ENCODE measurements at places on chromosomes 11 and 22.

DNA sequence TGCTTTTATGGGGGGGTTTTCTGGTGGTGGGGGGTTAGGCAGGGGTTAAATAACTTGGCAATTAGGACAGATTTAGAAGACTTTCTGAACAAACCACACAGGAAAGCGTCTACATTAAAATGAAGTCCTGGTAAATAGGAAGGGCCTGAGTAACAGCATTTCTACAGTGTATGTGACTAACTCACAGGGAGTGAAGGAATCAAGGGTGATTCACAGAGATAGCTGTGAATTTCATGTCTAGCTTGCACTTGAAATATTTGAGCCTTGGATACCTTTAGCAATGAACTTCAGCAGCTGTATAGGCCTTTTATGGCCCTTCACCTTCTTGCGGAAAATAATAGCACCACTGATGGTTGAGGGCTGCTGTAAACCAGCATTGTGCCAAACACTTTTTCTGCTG is 26.1 kb upstream of the LDHA start:
- no peak for DNase-seq

GRCh38 chr22:44753189-44754042 is 1.0 kb downstream of the ARHGAP8 start:
- no peak for DNase-seq

DNA sequence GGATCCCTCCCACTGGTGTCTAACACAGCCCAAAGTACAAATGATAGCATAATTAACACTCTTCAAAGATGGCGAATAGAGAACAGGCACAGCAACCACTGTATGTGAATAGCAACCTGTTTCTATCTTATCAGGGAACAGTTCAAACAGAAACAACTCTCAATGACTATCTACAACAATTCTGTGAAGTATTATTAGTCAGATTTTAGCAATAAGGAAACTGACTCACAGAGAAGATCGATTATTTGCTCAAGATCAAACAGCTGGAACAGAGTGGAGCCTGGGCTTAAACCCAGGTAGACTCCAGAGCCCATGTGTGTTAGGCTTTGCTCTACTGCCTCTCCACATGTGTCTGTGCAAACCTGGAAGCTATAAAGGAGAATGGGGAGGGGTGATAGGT is 88.7 kb downstream of the C11orf58 start:
- no peak for DNase-seq

GRCh38 chr11:18012122-18012905 is 533 bp downstream of the SERGEF start:
- no peak for DNase-seq

DNA sequence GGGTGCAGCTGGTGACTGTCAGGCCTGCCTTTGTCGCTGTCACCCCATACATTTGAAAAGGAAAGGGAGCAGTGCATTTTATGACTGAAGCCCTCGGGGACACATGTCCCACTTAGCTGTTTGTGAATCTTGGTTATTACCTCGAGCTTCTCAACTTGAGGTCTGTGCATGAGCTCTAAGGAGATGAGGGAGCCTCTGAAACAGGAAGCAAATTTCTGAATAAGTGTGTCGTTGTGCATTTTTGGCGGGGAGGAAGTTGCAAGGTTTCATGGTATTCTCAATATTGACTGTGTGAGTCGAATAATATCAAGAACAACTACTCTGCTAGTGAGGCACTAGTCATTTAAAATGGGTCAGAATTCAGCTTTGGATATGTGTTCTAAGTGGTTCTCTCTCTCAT is 149.7 kb upstream of the PLET1 start:
- DNase-seq = no peak

GRCh38 chr22:43114958-43115357 is 4.4 kb downstream of the BIK start:
- DNase-seq = no peak

DNA sequence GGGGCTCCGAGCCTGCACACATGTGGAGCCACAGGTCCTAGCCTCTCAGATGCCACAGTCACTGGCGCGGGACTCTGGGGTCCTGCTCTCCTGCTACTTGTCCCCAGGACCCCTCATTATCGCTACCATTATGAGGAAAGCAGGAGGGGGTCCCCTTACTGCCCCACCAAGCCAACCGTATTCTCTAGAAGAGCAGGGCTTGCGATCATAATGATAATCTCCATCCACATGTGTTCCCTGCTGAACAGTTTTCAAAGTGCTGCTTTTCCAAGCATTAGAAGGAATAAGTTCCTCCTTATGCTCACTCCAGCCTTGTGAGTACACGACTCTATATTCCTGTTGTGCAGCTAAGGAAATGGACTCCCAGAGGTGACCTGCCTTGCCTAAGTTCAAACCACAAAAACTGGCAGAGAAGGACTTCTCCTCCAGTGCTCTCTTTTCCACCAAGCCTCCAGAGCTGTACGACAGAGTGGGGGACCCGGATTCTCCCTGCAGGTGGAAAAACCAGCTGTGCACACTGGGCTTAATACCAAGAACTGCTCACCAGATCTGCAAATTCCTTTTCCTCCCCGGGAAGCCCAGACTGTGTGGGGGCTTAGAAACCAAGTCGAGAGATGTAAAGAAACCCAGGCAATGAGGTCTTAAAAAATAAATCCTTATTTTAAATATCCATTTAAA is 92.8 kb upstream of the DRD2 start:
- DNase-seq = no peak

DNA sequence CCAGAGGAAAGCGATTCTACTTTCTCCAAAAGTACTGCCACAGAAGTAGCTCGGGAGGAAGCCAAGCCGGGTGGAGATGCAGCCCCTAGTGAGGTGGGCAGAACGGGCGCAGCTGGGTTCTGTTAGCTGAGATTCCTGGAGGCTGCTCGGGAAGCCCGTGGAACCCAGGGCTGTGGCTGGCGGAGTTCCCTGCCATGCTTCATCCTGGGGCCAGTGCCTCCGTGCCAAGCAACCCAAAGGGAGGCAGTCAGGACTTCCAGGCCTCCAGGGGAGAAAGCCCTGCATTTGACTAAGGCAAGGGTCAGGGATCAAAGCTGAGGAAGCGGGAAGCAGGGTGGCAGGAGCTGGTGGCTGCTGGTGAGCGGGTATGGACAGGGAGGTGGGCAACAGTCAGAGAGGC is 6.7 kb upstream of the TRMU start:
- no peak for DNase-seq

GRCh38 chr11:131311776-131312514 is 58.5 kb upstream of the NTM start:
- no peak for DNase-seq

DNA sequence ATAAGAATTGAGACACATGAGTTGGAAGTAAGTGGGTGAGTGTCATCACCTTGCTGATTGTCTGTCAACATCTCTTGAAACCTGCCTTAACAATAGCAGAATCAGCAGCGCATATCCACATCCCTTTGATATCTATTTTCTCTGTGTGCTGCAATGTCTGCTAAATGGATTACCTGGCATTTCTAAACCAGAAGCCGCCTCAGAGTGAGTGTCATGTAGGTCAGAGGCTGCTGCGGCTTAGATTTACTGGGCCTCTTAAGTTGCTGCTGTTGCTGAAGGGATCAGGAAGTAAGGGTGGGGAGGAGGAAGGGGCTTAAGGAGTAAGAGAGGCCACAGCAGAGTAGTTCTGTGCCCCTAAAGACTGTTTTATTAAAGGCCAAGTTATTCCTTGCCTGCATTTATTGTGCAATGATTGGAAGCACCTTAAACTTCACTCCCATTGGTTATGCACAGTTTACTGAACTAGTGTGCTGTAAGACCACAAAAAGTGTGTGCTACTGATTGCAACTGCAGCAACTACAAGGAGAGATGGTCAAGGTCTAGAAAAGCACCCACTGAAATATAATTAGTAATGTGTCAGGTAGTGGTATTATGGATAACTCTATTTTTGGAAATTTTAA is 29.8 kb upstream of the TMEM41B start:
- DNase-seq = no peak

DNA sequence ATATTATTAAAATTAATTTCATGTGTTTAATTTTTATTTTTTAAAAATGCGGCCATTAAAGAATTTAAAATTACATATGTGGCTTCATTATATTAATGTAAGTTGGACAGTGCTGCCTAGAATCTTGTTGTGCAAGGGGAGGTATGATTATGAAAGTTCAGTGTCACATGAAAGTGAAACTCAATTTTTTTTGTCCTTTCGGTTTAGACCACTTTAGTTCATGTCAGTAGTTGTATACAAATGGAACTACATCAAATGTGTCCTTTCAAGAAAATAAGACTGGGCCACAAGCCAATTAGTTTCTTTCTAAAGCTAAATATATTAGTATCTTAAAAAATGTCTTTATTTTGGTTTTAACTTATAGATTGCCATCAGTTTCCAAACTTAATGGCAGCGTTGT is 35.7 kb downstream of the TBCEL start:
- no peak for DNase-seq

- DNase-seq = peak; percentile 45
Measured at GRCh38 chr11:48307760-48308386, 1.9 kb downstream of the OR4S1 start.

- no peak for DNase-seq
Measured at GRCh38 chr11:123924027-123924426, 15.4 kb upstream of the OR4D5 start.

GRCh38 chr22:20114506-20115475 is 1.1 kb upstream of the RANBP1 start:
- DNase-seq = no peak

DNA sequence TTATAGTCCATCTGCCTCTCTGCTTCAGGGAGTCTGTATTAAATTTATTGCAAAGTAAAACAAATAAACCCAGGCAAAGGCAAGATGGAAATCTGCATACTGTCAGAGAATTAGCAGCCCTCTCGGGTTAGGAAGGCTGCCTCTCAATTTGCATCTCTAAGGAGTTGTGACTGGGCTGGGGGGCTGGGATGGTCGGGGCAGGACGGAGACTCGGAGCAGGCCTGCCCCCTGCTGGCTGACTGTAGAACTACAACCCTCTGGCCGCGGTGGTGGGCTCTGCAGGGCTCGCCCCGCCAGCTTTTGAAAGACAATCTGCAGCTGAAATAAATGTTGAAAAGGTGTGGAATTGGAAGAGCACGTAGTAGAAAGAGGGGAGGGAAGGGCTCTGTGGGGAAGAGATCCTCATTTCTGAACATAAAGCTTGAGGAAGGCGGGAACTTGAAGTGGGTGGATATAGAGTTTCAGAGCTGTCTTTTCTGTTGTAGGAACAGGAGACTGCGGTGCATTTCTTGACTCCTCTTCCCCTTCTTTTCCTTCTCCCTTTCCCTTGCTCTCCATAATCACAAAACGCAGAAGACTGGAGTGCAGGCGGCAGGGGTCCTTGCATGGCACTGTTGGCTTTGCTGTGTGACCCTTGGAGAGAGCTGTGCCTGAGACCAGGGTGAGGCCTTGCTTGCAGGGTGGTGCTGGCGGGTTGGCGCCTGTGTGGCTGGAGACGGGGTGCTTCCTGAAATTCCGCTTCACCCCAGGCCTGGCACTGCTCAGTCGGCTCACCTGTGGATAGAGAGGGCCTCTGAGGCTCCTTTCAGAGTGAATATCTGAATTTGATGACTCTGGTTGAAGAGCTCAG is 22.6 kb upstream of the PKNOX2 start:
- peak; percentile 49 for DNase-seq

DNA sequence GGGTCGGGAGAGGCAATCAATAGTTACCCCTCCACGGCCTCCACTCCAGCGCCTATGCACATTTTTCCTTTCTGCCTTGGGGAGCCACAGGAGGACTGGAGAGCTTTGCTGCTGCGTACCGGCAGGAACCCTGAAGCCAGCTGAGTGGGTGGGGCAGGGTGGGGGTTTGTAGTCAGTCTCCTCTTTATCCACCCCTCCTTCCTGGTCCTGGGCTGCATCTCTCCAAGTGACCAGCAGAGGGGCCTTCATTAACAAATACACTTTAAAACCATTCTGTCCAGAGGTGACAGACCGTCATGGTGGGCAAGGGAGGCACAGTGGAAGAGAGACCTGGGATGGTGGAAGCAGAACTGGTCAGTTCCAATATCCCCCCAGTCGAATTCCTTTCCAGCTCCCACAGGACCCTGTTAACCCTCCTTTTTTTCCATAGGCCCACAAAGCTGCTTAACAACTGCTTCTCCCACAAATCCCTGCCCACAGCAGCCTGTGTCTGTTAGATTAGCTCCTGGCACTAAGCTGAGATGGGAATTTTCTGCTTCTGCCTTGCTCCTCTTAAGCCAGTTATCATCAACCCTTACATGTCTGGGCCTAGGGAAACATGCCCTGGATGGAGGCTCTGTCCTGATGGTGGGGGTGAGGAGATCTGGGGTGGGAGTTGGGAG is 3.9 kb upstream of the ABCG4 start:
- DNase-seq = no peak

DNA sequence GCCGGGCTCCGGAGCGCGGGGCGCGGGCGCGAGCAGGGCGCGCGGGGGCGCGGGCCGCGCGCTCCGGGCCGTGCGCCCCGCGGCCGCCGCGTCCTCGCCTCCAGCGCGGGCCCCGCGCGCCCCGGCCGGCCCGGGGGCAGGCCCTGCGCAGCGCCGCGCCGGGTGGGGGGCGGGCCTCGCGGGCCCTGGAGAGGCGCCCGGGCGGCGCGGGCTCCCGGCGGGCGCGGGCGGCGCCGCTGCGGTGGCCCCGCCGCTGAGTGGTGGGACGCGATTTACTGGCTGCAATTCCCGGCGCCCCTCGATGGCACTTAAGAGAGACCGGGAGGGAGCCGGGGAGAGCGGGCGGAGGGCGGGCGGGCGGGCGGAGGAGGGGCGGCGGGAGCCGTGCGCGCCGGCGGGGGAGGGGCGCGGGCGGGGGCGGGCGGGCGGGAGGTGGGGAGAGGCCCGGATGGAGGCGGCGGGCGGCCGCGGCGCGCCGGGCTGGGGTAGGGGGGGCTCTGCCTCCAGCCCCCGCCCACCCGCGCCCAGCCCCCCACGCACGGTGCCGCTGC is 73.2 kb upstream of the TCF20 start:
- no peak for DNase-seq

DNA sequence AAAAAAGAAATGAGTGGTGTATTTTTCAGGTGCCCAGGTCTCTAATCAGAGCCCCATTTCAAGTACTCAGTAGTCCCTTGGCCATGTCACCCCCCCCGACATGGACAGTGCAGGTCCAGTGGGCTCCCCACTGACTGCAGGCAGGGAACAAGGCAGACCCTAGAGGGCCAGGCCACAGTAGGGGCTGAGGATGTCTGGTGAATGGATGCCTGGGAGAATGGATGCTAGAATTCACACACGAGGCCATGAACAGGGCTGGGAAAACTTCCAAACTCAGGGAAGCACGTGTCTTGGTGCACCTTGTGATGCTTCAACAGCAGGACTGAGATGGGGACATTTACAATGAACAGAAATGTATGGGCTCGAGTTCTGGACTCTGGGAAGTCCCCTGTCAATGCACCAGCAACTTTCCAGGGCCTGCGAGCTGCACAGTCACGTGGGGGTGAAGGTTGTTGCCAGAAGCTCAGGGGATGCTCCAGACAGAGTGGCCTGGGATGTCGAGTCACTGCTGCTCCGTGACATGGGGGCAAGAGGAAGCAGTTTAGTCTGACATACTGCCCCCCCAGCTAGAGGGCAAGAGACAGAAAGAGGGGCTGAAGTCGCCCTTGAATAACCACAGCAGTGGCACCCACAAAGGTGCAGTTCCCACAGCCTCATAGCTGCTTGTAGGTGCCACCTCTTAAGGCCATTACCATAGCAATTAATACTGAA is 3.1 kb downstream of the APOBEC3G start:
- DNase-seq = no peak

GRCh38 chr11:122594986-122595645 is 60.4 kb upstream of the UBASH3B start:
- DNase-seq = no peak

- no peak for DNase-seq
Measured at GRCh38 chr11:93082900-93083299, 113.4 kb downstream of the MTNR1B start.

Measured in stimulated activated CD4-positive, alpha-beta T cell treated with anti-CD3 and anti-CD28 coated beads, TNF-alpha, amount 100 ng/mL, for 1 hour (primary cell).